Esophagus squamous epithelium (tissue), 5 donors: ENCODE measurements at places on chromosomes 3 and 15.

DNA sequence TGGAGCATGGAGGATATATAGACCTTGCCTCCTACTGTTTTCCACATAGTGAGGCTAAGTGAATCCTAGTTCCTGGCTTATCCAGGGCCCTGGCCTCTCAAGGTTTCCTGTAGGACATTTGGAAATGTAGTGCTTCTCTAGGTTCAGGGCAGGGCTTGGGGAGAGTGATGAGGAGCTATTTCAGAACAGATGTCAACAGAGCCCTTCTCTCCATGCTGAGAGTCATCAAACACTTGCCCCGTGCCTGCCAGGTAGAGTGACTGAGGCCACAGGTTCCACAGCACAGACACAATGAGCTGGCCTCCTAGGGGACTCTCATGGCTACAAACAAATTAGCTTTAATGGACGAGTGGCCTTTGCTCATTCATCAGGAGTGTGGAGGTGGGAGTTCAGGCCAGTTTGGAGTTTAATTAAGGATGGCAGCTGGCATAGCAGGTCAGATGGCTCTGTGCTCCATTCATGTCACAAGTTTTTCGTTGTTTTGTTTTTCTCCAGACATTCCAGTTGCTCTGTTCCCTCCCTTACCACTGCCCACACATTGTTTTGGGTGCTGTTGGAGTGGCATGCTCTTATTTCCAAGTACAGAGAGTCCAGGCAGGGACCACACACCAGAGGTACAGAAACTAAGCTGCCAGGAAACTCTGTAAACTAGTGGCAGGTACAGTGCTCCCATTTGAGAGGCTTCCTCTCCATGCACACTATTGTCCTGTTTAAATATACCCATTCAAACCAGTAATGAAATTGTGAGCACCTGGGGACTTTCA is 189.8 kb downstream of the RYR3 start:
- DNase-seq, result no peak

DNA sequence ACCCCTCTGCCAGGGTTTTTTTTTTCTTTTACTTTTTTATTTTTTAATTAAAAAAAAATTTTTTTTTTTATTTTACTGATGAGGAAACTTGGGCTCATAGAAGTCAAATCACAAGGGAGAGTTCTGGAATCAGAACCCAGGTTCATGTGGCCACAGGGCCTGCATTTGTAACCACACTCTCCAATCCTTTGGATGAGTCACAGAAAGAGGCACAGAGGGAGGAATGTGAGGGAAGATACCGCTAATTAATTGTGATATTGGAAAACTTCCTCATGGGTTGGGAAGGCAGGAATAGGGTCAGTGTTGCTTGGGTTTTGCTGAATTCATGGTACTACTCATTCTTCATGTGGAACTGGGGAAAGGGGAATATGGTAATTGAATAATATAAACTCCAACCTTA is 132.9 kb upstream of the SLC6A11 start:
- DNase-seq, result no peak

GRCh38 chr15:81955382-81956062 is 90.3 kb downstream of the MEX3B start:
- DNase-seq, result no peak

GRCh38 chr3:149145974-149146373 is 16.5 kb downstream of the HPS3 start:
- no peak for DNase-seq
